ENCODE measurements at places on chromosomes 2 and 18. TPM values are rescaled to one million over a fixed set of nuclear protein-coding genes. Genes with fewer than 3 reads are reported as not detected.

The CIB4 gene
- not detected for total RNA-seq

The SFT2D3 gene
- total RNA-seq = 6.8 TPM

The DSG4 gene
- total RNA-seq = not detected

DNA sequence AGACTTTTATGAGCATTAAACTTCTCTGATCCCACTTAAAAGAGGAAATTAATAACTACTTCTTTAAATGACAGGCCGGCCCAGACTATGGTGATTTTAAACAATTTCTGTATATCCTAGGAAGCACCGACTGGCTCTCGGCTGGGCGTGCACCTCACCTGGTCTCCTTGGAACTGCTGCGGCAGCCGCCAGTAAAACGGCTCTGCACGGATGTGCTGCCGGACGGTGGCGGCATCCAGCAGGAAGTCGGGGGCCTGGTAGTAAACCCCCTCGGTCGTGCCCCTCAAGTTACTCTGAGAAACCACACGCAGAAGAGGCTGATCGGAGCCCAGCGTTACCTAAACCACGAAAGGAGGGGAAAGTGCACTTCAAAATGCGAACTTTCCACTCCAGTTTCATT, 106.5 kb downstream of the LAMA1 start:
- no peak for DNase-seq

The INO80B gene
- total RNA-seq = 46.0 TPM
